ENCODE measurements at places on chromosomes 6 and 20. TPM values are rescaled to one million over a fixed set of nuclear protein-coding genes. Genes with fewer than 3 reads are reported as not detected.

Gene MTCH1
- 170 TPM for total RNA-seq

Gene BHLHE23
- total RNA-seq, result not detected

Gene LY6G6C
- not detected for total RNA-seq

Gene SMLR1
- not detected for total RNA-seq

Gene SNAP91
- 0.83 TPM for total RNA-seq

Gene KLHDC3
- total RNA-seq, result 40.3 TPM

Gene FAM110A
- total RNA-seq, result 35.1 TPM

Gene SLC22A3
- 8.5 TPM for total RNA-seq

Gene ELOVL2
- total RNA-seq, result 0.31 TPM

Gene HLA-F
- 51.6 TPM for total RNA-seq

Gene FAM209B
- not detected for total RNA-seq

Gene COL11A2
- total RNA-seq, result 0.96 TPM

Gene SLC17A1
- total RNA-seq, result not detected

Gene HEY2
- total RNA-seq, result 2.0 TPM

Gene VTA1
- total RNA-seq, result 42.3 TPM

Gene UTRN
- 153 TPM for total RNA-seq

Gene NMBR
- total RNA-seq, result not detected

Gene CDSN
- total RNA-seq, result not detected

Gene TNF
- 0.36 TPM for total RNA-seq

Gene PNPLA1
- total RNA-seq, result 0.21 TPM

Gene BTNL2
- total RNA-seq, result not detected

Gene CRYBG1
- 107 TPM for total RNA-seq

Gene PHACTR3
- 0.60 TPM for total RNA-seq
